ENCODE measurements at places on chromosomes 1 and 21.

- no peak for DNase-seq
Measured at GRCh38 chr1:163504331-163504978, 182.7 kb downstream of the NUF2 start.

GRCh38 chr21:22703521-22703920 lies 1705.3 kb downstream of the NCAM2 start:
- DNase-seq = no peak

GRCh38 chr1:92194511-92194910 lies 23.2 kb upstream of the C1orf146 start:
- no peak for DNase-seq

DNA sequence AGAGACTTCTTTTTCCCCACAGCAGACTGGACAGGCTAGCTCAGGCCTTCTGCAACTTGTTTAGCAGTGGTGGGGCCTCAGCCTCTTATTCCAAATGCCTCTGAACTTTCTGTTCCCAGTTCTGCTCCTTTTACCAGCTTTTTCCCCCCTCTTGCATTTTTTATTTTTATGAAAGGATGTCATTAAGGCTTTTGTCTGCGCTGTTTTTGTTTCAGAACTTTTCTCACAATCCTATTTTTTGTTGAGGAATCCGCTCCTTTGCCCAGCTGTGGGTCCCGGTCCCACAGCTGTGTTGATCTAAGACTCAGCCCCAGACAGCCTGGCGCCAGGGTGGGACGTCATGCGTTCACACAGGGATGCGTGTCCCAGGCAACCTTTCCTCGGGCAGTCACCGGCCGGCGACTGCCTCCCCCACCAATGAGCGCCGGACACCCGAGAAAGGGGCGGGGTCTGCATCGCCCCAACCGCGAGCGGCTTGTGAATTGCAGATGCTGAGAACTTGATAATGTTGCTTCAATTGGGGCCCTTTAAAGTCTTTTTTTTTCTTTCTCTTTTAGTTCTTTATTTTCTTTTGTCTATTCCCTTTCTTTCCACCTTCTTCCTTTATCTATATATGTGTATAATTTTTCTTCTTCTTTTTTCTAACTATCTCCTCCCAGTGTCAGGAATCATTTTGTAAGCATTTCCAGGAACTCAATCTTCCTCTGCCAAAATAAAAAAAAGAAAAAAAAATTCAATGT lies 3.0 kb upstream of the ID3 start:
- DNase-seq = peak; percentile 90

DNA sequence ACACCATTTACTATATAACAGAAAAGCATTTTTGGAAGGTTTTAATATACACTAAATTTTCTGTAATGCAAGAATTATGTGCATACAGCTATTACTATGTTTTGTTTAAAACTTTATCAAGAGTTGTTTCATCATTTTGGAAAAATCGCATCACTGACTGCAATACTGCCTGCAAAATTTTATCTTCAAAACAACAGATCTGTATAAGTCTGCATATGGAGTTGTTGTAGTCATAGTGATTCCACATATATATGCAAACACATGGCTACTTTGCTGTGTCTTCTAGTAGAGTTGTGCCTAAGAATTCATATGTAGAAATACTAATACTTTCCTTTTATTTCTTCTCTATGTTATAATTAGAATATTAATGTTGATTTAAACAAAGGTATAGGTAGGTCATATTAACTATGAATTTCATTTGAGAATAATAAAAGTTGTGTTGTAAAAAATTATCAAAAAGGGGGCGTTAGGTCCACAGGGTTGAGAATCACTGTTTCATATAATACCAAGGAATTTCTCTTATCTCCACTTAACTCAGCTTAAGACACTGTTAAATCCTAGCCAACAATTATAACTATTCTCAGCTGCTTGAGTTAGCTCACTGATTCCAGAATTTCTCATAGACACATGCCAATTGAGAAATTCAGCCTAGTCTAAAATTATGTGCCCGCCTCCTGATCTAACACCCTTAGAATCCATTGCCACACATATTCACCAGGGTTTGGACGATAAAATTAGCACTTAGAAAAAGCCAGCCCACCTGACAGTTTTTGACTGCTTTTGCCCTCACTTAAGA lies 22.9 kb upstream of the LAMC1 start:
- DNase-seq = no peak

DNA sequence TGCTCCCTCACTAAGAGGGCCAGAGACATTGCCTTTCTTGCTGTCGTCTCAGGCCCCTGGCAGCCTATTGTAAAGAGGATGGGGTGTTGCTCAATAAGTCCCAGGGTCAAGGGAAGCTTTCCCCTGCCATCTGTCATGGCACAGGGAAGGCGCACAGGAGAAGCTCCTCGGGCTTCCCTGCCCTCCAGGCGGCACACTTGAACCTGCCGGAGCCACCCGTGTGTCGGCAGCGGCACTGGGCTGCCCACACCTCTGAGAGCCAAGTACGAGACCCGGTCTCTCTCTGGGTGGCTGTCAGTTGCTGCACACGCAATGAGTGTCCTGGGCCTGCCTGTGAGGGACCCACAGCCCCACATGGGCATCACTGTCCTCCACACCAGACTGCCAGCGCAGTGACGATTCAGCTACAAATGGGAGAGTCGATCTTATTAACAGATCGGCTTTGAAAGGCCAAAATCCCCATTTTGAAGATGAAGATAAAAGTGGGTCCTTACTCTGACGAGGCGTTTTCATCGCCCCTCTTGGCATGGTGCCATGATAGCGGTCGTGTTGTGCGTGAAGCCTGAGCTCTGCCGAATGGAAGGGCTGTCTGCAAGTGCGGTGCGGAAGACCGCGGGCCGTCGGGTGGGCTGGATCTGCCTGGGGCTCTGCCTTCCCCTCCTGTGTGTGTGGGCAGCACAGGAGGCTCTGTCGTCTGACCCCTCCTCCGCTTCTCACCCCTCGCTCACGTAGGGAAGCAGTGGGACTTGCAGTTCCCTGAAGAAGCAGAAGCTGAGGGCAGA lies 29.2 kb upstream of the PDXK start:
- no peak for DNase-seq

GRCh38 chr1:154485910-154486496 lies 16.0 kb upstream of the TDRD10 start:
- DNase-seq = no peak

- DNase-seq = no peak
Measured at GRCh38 chr1:19752083-19752696, 47.5 kb downstream of the TMCO4 start.

GRCh38 chr1:45405636-45406035 lies 65.4 kb upstream of the MUTYH start:
- no peak for DNase-seq
